SK-MEL-5 (cell line): ENCODE measurements at places on chromosomes 4 and X.

DNA sequence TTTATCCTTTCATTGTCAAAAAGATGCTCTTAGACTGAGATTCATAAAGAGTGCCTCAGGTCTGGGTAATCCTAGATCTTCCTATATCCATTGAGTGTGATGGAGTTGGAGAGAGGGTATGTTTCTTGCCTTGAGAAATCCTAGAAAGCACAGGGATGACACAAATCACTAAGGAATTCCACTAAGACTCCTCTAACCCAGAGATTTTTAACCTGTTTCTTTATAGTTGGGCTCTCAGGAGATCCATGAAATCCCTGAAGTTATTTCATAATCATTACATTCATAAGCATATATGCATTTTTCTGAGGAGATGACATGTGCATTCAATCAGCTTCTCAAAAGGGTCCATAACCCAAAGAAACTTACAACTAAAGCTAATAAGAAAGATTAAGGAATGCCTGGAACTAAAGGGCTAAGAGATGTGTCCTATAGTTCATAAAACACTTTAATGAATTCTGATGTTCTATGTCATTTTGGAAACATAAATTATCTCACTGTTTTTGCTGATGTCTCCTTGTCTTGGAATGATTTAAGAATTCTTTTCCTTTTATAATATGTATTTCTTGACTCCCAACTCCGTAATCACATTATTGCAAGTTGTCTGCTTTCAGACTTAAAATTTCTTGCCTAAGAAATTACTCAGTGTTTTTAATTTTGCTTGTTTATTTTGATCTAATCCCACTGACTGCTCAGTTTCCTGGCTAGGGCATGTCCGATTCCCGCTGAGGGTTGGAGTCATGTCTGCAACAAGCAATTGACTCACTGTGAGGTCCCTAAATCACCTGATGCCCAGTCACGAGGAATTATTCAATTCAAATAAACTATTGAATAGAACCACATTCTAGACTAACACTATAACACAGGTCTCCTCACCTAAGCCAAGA is 2.8 kb upstream of the AMTN start:
- DNase-seq: no peak

- no peak for DNase-seq
Observed at GRCh38 chrX:36062778-36063177, 143.2 kb downstream of the CFAP47 start.

- no peak for DNase-seq
Observed at GRCh38 chr4:681736-682451, 7.1 kb downstream of the SLC49A3 start.

GRCh38 chrX:68672581-68673318 is 25.3 kb downstream of the STARD8 start:
- no peak for DNase-seq

- DNase-seq: no peak
Observed at GRCh38 chr4:8373973-8374545, 66.5 kb downstream of the ACOX3 start.

DNA sequence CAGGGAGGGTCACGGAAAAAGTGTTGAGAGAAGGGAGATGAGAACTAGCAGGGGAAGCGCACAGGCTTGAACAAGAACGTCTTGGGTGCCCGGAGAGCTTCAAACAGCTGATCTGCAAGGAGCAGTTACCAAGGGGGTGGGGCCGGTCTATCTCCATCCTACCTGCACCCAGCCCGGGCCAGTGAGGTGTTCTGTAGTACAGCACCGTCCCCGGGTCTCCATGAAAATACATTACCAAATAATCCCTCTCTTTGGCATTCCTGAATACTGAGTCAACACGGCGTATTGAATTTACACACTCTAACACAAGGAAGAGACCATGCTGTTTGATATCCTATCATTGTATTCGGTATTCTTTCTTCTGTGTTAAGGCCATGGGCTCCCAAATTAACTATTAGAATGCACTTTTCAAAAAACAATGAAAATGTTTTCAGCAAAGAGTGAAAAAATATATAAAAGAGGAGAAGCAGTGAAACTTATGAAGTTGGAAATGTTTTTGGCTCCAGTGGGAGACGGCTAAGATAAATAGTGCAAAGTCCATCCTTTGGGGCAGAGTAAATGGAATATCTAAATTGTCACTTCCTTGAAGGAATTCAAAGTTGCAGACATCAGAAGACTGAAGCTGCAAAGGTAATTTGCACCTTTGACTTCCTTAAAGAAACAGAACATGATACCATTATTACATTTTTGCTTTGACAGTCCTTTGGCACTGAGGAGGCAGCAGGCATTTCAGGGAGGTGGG is 90.3 kb downstream of the DHRSX start:
- no peak for DNase-seq

GRCh38 chrX:139759637-139760036 is 51.7 kb upstream of the MCF2 start:
- DNase-seq: peak; percentile 45

DNA sequence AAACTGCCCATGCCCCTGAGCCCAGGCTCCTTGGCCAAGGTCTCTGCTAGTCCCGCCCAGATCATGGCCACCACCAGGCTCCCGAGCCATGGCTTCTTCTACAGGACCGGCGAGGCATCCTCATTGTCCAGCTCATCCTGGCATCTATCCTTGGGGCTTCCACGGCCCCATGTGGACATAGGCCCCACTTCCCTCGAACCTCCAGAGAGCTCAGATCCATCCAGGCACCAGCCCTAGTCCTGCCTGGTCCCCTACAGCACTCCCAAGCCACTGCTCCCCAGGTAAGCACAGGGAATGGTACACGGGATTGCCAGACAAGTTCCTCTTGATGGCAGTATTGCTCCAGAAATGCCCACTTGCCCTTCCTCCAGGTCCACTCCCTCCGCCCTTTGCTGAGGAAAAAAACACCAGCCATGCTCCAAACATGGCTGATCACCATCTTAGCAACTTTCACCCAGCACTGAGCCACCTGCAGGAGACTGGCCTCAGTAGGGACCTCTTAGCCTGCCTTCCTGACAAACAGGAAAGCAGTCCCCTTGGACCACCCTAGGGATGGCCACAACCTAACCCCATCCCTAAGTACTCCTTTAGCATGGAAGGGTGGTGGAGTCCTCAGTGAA is 272.1 kb upstream of the AGTR2 start:
- DNase-seq: peak; percentile 22

DNA sequence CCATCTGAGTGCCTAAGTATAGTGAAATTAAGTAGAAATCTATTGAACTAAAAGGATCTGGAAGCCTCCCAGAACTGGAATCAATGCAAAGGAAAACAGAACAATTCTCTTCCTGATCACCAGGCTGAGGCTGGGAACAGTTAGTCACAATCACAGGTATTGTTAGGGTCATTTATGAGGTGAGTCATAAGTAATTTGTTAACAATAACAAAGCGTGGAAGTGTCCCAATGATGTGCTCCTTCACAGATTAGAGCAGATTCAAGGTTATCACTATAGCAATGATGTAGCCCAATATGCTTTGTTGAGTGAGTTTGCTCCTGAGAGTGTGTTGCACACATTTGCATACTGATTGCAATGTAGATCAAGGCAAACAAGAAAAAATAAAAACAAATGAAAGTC is 228.1 kb downstream of the ZNF674 start:
- DNase-seq: no peak

GRCh38 chr4:85474818-85475630 is at the start of gene ARHGAP24:
Gene ARHGAP24, plus strand, starts transcription at chr4:85475150.
- DNase-seq: peak; percentile 88

DNA sequence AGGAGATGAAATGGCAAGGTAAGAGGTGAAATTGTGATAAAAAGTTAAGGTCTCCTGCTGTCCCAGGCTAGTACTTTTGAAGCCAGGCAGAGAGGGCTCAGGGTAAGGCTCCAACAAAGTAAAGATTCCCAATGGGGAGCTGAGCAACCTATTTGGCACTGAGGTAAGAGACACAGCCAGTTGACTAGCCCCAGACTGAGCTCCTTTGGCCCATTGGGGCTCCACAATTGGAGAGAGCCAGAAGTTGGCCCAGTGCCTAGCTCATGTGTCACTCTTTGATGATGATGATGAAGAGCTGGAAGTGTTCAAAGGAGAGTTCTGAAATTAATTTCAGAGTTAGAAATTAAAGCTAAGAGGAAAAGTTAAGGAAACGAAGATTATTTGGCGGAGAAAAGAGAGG is 94.6 kb downstream of the RLIM start:
- DNase-seq: no peak

- DNase-seq: no peak
Observed at GRCh38 chr4:86976801-86977485, 42.1 kb downstream of the AFF1 start.

DNA sequence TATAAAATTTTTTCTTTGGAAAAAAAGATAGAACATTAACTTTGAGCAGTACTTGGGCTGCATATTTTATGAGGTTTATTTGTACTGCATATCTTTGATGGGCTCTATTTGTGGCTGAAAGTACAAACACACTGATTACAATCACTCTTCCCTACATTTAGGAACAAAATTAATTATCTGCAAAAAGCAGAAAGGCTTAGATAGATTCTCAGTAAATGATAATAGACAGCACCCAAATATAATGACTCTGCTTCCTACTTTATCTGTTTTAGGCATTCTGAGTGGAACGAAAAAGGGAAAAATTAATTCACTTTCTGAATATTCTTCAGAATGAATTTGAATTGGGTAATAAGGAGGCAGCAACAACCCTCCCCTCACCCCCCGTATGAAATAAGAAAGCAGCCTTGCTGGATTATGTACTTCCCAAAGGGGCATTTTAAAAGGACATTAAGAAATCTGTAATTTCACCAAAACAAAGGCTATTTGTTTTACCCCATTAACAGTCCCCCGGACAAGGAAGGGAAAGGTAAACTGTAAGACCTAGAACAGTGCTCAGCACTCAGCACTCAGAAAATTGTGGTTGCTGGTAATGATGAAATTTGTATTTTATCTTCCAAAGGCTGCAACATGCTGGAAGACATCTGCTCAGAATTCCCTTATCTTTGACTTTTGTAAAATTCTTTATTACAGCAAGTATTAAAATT is 242.6 kb downstream of the GPC3 start:
- no peak for DNase-seq

DNA sequence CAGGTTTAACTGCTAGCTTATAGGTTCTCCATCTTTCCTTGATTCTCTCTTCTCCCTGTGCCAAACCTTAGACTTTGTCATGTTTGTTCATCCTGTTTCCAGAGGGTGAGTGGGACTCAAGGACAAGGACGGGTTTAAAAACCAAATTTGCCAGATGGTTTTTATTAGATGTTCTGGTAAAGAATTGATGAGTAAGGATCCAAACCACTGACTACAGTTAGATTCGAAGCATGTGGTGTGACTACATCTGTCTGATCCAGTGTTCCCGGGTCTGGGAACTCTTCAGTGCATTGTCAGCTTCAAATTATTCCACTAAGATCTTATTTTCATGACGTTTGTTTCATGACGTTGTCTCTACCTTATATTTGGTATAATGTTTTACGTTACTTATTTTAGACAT is 37.5 kb downstream of the MTMR1 start:
- DNase-seq: no peak

DNA sequence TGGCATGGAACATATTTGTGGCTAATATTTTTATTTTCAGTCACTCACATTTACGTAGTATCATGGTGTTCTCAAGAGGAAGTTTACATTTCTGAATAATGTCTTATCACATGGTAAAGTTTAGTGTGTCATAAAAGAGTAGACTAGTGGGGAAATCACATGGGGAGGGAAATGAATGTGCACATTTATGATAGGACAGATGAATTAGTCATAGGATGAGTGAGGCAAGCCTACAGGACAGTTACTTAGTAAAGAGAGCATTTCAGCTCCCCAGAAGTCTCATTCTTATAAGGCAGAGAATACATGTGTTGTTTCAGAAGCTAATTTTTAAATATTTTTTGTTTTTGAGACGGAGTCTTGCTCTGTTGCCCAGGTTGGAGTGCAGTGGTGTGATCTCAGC is 6.2 kb downstream of the GK start:
- peak; percentile 71 for DNase-seq

DNA sequence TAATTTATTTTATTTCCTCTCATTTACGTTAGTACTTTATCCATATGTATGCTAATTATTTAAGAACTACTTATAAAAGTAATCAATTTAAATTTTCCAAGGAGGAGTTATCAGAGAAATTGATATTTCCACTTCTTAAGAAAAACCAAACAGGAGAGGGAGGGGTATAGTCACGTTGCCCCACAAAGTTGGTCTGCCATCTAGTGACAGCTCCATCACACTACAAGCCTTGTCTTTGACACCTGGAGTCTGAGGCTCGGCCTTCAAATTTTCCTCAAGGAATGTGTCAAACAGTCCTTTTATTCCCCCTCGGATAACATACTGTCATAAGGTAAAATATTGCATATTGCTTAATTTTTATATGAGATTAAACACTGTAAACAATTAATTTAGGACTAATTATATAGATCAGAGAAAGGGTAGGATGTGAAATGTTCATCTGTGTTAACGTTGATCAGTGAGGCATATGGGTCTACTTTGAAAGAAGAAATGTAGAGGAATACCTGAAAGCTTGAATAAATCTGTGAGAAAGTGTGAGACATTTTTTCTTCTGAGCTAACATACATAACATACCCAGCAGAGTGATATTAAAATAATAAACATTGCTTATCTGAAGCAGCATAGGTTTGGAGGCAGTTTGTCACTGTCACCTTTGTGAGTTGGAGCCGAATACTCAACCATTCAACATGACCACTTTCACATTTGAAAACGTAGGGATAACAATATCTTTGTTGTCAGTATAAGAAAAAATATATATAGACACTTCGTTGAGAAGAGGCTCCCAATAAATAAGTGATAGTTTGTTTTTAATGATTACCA is 114.4 kb downstream of the GLRA3 start:
- peak; percentile 77 for DNase-seq

DNA sequence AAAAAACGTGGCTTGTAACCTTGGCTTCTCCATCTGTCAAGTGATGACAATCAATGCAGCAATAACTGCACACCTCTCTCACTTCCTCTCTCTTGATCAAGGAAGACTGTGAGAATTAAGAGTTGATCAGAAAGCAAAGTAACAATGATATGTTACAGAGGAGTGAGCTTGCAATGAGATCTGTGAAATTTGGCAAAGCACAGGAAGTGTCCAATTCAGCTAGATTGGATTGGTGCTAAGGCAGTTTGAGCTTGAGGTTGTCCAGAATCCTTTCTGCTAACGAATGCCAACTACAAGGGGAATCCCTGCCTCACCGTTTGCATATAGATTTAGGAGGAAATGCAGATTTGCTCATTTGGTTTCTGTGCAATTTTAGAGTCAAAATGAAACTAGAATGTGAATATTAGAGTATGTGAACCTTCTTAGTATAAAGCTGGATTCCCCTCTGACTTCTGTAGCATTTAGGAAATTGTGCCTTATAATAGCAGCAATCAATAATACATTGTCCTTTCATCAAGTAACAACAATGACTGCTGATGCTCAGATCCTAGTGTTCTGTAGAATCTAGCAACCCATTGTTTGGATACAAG is 346.4 kb downstream of the PTTG2 start:
- no peak for DNase-seq

DNA sequence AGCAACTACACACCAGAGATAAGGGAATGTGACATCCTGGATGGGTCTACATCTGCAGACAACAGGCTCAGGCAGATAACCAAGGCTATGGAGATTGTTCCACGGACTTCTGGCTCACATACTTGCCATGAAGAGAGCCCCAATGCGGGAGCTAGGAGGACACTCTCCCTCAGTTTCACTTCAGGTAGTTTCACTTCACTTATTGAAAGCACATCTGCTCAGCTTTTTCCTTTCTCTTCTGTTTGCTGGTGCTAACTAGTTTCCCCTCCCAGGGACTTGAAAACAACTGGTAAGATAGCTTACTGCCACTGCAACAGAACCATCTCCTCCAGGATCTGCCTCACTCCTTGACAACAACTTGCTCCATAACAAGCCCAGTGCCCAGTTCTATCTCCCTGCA is 1.4 kb upstream of the CT47C1 start:
- DNase-seq: no peak

GRCh38 chr4:7112656-7113055 is 44.8 kb upstream of the GRPEL1 start:
- no peak for DNase-seq

GRCh38 chrX:48899078-48899410 is 1.3 kb downstream of the PQBP1 start:
- DNase-seq: no peak
